Activated naive CD4-positive, alpha-beta T cell treated with anti-CD3 and anti-CD28 coated beads, Interleukin-2, amount 50 U/mL, for 16 hours (primary cell): ENCODE measurements at places on chromosomes 13 and 19.

GRCh38 chr19:584240-585001 lies 5.3 kb upstream of the HCN2 start:
- DNase-seq = peak; percentile 66

- DNase-seq = no peak
These were observed 811.8 kb downstream of the UQCRFS1 start for GRCh38 chr19:28400953-28401671.

DNA sequence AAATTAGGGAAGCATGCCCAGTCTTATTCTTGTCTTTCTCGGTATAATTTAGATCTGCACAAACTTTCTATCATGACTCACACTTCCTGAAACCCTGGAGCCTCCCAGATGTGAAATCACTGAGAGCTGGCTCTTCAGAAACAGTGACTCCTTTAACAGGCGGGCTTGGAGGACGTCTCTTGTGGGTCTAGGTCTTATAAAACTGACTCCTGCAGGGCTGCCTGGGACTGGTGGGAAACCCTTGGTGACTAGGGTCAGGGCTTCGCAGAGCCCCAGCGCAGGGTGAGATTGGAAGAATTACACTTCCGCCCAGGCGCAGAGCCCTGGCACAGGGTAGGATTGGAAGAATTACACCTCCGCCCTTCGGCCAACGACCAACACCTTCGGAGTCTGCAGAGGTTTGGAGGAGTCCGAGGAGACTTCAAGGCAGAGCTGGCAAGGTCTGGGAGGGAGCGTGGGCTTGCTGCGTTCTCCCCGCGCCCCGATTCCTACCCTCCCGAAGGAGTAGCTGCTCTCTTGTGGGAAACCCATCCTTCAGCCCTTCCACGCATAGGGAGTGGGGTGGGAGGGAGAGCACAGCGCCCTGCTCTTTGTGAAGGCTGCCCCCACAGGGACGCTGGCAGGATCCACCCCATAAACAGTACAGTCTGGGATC lies 43.4 kb upstream of the MAP3K10 start:
- DNase-seq = no peak

DNA sequence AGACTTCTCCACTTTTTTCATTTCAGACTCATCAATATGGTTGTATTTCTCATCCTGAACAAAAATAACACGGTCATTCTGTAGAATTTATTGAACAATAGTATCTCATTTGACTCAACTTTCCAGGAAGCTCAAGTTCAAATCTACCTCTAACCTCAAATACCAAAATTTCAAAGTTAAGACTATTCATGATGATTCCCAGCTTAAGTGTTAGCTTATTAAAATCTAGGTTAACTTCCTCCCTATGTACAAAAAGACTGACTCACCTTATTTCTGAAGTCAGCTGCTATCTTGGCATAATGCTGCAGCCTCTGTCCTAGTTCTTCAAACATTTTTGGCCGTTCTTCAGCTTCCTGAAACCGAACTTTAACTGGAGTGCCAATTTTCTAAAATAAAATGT lies 23.2 kb downstream of the HSPH1 start:
- DNase-seq = no peak

DNA sequence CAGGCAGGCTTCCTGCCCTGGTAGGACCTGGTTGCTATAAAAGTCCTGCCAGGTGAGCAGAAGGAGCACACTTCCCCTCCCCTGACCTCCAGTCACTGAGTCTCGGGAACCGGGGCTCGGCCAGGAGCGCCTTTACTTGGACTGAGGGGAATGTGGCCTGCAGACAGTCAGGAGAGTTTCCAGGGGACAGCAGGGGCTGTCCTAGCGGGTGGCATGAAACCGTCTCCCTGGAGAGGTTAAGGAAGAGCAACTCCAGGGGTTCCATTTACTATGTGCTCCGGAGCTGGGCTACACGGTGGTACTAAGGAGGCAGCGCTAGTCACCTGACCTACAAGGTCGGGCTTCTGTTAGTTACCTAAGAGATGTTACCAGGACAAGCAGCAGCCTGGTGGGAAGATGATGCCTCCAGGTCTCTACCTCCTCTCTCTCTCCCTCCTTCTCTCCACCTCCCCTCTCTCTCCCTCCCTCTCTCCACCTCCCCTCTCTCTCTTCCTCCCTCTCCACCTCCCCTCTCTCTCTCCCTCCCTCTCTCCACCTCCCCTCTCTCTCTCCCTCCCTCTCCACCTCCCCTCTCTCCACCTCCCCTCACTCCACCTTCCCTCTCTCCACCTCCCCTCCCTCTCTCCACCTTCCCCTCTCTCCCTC lies 4.1 kb upstream of the CNOT3 start:
- DNase-seq = no peak

DNA sequence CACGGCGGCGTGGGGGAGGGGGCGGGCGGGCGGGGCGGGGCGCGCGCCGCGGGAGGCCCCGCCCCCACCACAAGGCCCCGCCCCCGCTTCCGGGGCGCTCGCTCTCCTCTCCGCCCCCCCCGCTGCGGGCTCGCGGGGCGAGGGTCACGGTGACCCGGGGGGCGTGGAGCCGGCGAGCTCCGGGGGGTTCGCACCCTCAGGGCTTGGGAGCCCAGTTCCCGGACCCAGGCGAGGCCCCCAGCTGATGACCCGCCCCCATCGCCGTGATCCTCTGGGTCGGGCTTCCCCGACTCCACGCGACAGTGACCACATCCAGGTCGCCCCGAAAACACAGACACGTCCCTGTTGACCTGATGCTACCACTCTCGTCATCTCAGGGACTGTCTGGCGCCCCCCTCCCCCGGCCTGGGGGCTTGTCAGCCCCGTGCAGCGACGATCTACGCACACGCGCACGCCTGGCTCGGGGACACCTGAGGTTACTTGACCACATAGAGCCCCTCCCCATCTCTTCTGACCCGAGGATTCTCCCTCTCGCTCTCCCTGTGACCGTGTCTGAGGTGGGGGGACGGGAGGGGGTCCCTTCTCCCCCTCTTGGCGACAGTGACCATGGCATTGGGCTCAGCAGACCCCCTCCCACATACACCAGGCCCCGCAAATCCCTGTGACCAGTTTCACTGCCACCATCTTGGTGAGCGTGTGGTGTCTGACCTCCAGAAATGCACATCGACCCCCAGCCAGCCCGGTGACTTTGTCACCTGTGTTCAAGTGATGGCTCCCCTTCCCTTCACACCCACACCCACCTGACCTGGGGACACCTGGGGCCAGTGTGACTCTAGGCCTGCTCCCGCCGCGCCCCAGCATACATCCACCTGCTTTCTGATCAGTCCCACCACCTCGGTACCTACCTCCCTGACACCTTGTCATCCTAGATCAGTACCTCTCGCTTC lies 670 bp downstream of the MAP2K7 start:
- no peak for DNase-seq

GRCh38 chr13:90696656-90697055 lies 650.8 kb upstream of the MIR17HG start:
- DNase-seq = no peak

DNA sequence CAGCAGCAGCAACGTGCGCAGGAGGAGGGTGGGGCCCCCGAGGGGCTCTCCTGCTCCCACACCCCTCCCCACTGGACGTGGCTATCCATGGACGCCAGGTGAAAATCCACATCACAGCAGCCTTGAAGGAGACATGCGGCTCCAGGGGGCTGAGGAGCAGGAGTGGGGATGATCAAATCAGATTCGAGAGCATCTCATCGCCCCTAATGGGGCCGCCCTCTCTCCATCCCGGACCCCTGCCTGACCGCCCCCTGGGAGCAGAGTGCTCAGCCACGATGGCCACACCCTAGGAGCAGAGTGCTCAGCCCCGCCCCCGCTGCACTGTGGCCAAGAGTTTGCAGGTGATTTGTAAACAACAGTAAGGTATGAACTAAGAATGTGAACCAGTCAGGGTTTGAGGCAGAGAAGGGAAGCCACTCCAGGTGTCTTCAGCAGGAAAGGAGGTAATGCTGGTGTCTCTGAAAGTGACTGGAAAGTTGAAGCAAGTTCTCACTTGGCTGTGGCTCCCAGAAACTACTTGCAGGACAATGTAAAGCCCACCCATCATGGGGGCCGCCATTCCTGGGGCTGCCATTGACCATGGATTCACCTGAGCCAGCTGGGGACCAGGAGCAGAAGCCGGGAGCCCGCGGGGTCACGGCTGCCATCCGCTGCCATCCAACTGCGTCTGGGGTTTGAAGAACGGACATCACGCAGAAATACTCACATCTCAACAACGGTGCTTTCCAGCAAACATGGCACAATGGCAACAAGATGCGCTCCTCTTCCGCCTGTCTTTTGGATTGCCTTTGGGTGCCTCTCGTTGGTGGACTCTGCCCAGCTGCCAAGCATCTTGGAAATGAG lies 71.8 kb downstream of the SPACA7 start:
- DNase-seq = no peak

DNA sequence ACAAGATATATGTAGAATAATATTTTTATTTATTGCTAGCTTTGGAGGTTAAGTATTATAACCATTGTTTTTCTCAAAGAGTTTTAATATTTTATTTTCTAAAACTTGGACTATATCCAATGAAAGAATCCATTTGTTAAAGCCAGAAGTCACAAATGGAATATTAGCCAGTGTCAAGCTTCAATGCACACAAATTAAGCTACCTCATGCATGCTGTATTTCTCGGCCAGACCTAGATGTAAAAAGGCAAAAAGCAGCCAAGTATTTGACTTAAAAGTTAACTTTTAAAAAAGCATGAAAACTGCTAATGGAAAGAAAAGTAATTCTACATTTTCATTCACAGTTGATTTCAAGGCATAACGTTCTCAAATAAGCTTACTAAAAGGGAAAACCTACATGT lies 160.0 kb upstream of the ATXN8OS start:
- no peak for DNase-seq

DNA sequence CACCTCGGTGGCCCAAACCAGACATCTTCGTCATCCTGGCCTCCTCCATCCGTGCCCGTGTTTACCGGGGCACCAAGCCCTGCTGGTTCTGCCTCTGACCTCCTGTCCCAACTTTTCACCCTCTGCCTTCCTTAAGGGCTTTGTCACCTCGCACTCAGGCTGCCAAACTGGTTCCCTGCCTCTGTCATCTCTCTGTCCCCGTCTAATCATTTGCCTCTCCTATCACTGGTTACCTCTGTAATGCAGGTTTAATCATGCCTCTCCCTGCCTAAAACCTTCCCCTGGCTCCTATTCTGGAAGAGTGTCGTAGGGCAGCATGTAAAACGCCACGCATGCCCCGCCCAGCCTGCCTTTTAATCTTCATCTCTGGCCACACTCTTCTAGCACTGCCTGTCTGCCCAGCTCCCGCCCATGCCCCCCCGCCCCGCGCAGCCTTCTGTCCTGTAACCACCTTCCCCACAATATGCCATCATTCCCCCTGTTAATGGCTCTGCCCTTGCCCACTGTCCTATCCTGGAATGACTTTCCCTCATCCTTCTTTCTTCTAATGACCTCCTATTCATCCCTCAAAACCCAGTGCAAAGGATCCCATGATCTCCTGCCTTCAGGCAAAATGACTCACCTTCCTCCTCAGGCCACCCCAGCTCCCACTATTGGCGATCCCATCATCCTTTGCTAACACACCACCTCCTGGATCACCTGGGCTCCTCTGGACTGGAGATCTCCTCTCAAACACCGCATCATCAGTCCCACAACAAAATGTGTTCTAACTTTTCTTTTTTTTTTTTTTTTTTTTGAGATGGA lies 66.7 kb downstream of the PEX11G start:
- DNase-seq = no peak

GRCh38 chr13:91493442-91493841 lies 95.0 kb downstream of the GPC5 start:
- DNase-seq = no peak

DNA sequence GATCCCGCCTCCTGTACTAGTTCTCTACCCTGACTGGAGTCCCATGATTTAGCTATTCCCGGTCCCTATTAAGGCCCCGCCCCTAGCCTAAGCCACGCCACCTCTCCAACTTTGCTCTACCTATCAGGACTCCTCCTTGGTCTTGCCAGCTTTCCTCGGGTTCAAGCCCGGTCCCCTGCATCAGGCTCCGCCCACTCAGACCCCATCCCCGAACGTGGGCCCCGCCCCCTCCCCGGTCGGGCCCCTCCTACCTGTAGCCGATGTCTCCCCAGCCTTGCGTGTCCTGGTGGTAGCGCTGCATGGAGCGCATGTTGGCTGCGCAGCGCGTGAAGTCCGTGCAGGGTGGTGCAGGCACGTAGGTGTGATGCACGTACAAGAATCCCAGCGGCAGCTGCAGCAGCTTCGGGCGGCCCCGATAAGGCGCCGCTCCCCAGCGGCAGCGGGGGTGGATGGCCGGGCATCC lies 7.3 kb upstream of the RASAL3 start:
- no peak for DNase-seq

- DNase-seq = no peak
These were observed 9.1 kb downstream of the AP2S1 start for GRCh38 chr19:46841458-46842083.

DNA sequence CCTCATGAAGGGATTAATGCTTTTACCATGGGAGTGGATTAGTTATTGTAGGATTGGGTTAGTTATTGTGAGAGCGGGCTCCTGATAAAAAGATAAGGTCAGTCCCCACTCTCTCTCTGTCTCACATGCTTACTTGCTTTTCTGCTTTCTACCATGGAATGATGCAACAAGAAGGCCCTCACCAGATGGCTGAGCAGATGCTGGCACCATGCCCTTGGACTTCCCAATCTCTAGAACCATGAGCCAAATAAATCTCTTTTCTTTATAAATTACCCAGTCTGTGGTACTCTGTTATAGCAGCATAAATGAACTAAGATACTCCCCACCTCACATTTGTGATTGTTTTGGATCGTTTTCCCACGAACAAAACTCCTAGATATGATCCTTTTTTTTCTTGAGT lies 353.8 kb downstream of the DNAJC15 start:
- no peak for DNase-seq

DNA sequence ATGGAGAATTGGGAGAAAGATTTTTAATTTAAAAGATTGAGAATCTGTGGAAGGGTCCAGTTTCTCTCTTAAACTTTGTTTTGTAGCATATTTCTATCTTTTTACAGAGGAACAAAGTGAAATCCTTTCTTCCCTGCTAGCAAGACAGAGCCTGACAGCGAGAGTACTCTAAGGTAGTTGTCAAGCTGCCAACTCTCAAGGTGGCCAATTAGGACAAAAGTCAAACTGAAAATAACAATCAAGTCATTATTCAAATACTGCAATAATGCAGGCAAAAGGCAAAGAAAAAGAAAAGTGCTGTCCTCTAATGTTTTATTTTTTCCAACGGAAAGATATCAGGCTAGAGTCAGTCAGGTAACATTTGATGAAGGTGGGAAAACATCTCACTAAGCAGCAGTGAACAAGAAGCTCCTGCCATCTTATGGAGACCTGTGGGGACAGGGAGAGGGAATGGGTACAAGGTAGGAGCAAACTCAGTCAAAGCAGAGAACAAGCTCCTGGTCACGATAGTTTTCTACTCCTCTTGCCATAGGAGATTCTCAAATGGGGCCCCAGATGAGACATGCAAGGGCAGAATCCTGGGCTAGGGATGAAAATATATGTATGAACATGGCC lies 801.9 kb upstream of the SLITRK1 start:
- no peak for DNase-seq

- DNase-seq = no peak
These were observed 1.2 kb downstream of the HAUS8 start for GRCh38 chr19:17073869-17074633.

DNA sequence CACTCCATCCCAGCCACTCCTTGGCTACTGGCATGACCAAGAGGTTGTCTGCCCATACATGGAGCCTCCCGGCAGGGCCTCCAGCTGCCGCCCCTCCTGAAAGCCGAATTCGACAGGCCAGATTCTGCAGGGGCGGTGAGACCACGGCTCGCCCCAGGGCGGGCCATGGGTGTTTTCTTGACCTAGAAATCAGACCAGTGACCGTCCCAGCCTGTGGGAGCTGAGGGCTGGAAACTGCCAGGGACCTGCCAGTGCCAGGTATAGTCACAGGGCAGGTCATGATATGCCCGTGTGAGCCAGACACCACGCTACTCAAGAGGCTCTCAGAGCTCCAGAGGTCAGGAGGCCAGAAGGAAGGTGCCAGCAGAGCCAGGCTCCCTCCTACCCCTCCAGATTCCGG lies 16.8 kb downstream of the DAPK3 start:
- DNase-seq = no peak
